ENCODE measurements at places on chromosomes 6 and 20.

DNA sequence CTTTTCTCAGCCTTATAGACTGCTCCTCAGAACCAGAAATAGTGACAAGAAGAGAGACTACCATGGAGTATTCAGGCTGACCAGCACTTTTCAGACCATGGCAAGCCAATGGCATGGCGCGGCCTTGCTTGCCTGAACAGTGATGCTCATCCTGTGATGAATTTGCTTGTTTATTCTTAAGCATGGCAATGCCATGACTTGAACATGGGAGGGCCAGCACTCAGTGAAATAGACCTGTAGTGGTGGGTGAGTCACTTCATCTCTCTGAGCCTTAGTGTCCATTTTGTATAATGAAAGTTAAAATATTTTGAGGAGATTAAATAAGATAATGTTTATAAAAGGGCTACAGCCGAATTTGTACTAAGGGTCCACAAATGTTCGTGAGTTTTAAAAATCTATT, 79.1 kb downstream of the LRRC1 start:
- no peak for DNase-seq

- DNase-seq = no peak
Measured at GRCh38 chr6:155586090-155586489, 130.5 kb upstream of the NOX3 start.

- DNase-seq = no peak
Measured at GRCh38 chr20:9236458-9236857, 167.6 kb downstream of the PLCB4 start.

DNA sequence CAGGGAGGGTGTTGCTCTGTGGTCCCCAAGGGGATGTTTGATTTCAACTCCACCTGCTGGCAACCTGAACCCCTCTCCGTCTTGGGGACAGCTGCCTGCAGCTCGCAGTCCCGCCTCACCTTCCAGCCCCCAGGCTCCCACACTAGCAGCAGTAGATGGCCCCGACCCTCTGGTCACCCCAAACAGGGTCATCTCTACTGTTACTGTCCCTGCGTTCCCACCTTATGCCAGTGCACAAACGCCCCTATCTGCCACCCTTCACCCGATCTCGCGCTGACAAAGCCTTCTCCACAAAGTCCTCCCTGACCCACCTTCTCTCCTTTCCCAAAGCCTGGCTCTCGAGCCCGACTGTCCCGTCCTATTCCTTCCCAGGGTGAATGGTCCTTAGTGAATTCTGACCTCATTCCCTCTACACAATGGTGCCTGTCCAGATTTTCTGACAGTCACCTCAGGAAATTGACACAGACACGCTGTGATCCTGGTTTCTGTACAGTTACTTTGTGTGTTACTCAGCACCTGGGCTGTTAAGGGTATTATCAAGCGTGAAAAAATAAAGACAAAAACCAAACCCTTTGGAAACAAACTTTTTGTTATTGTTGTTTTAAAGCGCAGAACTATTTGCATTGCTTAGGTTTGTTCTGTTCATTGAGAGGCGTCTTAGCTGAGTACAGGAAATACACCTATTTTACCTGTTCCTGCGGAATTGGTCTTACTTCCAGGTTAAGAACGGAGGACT, 728 bp downstream of the FUT9 start:
- DNase-seq = no peak

DNA sequence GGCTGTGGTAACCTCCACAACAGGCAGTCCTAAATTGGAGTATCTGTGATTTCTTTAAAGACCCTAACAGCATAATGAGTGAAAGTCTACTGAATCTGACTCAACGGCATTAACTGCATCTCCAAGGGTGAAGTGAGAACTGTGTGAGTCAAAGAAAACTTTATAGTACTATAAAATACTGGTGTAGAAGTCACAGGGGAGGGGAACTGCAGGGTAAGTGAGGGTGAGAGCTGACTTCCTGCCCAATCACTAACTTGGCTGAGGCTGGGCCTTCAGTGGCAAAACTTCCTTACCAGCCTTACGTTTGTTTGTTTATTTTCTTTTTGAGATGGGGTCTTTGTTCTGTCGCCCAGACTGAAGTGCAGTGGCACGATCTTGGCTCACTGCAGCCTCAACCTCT, 109.8 kb downstream of the PTPRK start:
- no peak for DNase-seq

DNA sequence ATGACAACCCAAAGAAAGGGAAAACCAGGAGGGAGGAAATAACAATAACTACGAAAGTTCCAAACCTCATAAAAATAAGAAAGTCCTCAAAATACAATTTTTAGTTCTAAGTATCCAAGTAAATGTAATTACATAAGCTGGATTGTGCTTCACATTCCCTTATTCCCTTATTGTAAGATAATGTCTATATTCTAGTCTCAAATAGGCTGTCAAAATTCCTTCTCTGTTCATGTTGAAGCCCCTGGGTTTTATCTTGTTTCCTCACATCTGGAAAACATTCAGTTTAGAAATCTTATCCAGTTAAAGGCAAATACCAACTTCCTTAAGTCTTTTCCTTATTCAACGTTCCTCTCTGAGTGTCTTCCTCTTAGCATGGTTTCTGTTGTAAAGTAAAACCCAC, 282.3 kb downstream of the CD109 start:
- DNase-seq = no peak

- DNase-seq = no peak
Measured at GRCh38 chr20:9919271-9920014, 80.6 kb upstream of the PAK5 start.

DNA sequence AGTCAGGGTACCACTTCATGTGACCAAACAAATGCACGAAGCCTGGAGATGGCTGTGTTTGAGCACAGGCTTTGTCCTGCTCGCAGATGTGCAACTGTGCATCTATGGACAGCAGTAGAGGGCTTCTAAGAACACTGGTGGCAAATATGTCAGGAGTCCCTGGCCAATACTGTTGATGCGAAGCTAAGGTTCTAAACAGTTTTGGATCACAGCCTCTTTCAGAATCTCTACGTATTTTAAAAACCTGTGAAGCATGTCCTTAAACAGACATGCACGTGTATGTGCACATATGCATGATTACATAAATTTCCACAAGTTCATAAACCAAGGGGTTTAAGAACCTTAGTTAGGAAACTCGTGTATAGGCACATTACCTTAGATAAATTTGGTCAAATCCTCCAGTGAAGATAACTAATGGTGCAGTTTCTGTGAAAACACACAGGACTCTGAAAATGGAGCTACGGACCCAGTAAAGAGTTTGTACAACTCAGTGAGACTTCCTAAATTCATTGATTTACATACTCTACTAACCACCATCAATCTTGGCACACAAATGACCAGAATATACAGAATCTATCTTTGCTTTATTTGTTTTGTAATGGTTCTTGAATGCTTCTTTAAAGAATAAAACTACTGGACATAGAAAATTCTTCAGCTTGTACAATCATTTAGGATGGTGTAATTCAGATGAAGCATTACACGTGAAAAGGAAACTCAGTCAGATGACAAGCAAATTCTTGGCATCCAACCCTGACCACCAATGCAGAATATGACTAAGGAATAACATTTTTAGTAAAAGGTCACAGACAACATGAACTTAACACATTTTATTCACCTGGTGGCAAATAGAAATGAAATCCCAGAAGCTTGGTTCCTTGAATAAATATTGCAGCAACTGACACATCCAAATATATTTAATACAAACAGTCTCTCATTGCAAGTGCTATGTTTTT, 27.4 kb downstream of the KCNQ5 start:
- no peak for DNase-seq

DNA sequence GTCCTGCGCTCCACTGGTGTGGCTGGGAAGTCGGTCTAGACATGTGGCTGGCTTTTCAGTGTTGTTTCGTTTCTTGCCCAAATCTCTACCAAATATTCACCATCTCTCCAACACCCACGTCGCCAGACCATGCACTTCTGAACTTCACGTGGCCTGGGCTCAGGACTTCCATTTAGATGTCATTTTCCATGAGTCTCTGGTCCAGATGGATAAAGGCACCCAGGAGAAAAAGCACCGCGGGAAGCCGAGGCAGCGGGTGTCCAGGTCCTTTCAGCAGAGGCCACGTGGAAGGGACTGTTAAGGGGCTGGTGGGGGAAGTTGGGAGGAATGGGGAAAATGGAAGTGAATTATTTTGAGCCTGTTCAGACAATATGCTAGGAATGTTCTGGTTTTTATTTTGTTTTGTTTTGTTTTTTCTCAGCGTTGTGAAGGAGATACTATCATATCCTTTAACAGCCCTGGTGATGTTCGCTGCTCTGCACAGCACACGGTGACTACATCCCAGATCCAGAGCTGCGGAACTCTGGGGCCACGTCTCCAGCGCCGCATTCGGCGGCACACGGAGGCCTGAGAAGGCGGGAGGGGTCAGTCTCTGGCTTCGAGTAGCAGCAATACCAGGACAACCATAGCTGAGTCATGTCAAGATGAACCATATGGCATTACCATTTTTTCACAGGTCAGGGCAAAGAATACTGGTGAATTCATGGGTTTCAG, 230.3 kb downstream of the THBS2 start:
- no peak for DNase-seq

DNA sequence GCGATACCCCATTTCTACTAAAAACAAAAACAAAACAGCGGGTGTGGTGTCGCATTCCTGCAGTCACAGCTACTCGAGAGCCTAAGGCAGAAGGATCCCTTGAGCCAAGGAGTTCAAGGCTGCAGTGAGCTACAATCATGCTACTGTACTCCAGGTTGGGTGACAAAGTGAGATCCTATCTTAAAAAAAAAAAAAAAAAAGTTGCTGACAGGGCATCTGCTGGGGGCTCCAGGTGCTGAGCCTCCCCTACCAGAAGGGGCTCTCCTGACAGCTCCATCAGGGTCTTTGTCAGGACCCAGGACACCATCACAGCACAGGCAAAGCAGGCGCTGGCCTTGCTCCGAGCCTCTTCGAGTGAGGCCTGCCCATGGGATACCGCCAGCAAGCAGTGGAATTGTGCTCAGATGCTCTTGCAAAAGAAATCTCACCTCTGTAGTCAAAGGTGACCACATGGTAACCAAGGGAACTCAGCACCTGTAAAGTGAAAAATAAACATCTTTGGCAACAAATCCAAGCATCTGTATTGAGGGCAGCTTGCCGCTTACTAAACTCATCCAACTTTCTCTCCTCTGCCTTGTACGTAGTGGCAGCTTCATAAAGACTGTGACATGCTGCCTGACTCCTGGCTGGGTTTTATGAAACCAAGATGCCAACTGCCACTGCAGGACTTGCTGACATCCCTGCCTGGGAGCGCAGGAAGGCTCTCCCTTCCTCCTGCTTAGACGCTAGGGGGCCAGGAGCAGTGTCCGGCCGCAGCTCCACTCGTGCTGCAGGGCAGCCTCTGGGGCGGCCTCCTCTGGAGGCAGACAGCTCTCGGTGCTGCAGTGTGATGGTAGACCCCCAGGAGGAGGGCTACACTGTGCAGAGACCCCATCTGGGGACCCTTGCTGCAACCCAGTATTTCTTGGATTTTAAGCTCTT, 66.9 kb downstream of the PYGB start:
- DNase-seq = no peak

GRCh38 chr20:61476956-61477355, 224.9 kb downstream of the CDH4 start:
- no peak for DNase-seq

- no peak for DNase-seq
Measured at GRCh38 chr6:71855406-71855805, 30.9 kb upstream of the RIMS1 start.

- DNase-seq = no peak
Measured at GRCh38 chr6:119160911-119161310, 82.4 kb upstream of the FAM184A start.

- no peak for DNase-seq
Measured at GRCh38 chr6:21608601-21609000, 15.1 kb downstream of the SOX4 start.

DNA sequence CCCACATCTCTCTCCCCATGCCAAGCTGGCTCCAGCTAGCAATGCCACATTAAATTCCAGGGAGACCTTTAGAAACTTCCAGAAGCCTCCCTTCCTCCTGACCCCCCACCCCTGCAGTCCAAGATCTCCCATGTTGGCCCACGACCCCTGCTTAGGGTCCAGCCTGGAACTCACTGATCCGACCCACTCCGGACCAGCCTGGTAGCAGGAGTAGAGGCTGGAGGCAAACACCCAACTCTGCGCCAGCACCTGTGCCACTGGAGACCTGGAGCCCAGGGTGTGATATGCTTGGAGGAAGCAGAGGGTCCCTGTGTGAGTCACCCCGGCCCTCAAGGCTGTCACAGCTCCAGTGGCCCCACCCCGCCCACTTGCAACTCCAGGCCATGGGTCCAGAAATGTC, 3.3 kb upstream of the ULBP1 start:
- no peak for DNase-seq

DNA sequence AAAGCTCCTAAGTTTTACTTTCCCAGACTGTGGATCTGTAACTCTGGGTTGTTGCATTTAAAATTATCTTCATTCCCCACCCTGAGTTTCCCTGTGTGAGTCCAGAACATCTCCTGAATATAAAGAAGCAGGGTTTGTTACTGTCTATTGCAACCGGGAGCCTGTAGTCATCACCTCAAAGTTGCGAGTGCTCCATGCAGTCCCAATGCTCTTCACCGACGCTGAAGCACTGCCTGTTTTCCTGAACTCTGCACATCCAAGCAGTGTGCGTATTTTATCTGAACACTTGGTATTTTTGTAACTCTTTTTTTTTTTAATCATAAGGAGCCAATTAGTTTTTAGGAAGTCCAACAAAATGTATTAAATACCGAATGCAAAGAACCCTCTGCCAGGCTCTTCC, 907 bp upstream of the HLA-B start:
- no peak for DNase-seq

DNA sequence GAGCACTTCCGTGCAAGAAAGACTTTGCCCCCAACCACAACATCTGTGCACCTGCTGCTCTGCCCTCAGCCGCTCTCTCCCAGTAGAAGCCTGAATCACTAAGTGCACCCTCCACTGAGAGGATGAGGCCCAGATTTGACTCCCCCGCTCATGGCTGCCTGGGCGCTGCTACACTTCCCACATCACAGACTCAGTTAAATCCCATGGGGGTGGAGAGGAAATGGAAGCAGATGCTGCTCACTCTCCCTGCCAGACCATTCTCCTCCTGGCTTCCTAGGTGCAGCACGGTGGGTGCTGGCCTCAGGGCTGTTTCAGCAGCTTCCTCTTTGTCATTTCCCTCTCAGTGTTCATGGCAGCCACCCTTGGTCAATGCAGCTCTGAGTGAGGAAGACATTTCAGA, 4.8 kb downstream of the CST5 start:
- DNase-seq = no peak

- DNase-seq = no peak
Measured at GRCh38 chr6:158438226-158438625, 121.7 kb upstream of the TMEM181 start.

GRCh38 chr6:136549300-136550044, 750 bp downstream of the MAP7 start:
- DNase-seq = no peak

- no peak for DNase-seq
Measured at GRCh38 chr20:54473340-54473739, 2.1 kb upstream of the DOK5 start.

- no peak for DNase-seq
Measured at GRCh38 chr6:108658174-108658573, 97.5 kb downstream of the FOXO3 start.

GRCh38 chr6:118280210-118280609, 267.9 kb upstream of the PLN start:
- no peak for DNase-seq

GRCh38 chr6:7958464-7958863, 47.9 kb upstream of the TXNDC5 start:
- DNase-seq = no peak

GRCh38 chr6:100153636-100154275, 159.7 kb upstream of the MCHR2 start:
- DNase-seq = no peak
